Left forelimb (tissue), 1 donor: ENCODE measurements at places on chromosomes 16 and 17.
A peak's percentile ranks its signal among the peaks of the same experiment; 100 is the strongest.

- DNase-seq: no peak
These were observed 44.7 kb upstream of the SOX9 start for GRCh38 chr17:72075995-72076677.

GRCh38 chr16:2039274-2040031, 8.2 kb downstream of the NTHL1 start:
- DNase-seq: peak; percentile 86

- DNase-seq: no peak
These were observed 544 bp downstream of the CCP110 start for GRCh38 chr16:19524356-19524615.

- no peak for DNase-seq
These were observed 200.0 kb downstream of the CDRT15L2 start for GRCh38 chr17:20779521-20779920.

- no peak for DNase-seq
These were observed 16.6 kb upstream of the CALB2 start for GRCh38 chr16:71341881-71342280.
